Right kidney (tissue), 9 donors: ENCODE measurements at places on chromosomes 4 and X.
A peak's percentile ranks its signal among the peaks of the same experiment; 100 is the strongest.

GRCh38 chr4:122218762-122219161 lies 66.6 kb downstream of the BLTP1 start:
- DNase-seq = no peak

- no peak for DNase-seq
Observed at GRCh38 chrX:129968968-129969367, 13.5 kb upstream of the BCORL1 start.

DNA sequence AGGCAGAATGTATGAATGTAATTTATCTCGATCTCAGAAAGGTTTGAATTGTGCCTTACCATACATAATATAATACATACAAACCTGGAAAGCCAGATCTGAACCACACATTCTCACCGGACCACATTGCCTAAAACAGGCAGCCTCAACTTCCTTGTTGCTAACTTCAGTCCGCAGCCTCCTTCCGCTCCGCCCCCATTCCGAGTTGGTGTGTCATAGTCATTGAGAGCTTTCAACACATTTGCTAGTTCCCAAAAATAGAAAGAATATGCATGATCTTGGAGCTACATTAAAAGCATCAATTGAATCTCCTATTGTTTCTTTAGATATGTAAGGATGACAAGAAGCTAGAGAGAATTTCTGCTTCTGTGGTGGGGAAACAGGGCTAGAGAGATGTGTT lies 127.2 kb downstream of the ARHGEF9 start:
- DNase-seq = no peak

DNA sequence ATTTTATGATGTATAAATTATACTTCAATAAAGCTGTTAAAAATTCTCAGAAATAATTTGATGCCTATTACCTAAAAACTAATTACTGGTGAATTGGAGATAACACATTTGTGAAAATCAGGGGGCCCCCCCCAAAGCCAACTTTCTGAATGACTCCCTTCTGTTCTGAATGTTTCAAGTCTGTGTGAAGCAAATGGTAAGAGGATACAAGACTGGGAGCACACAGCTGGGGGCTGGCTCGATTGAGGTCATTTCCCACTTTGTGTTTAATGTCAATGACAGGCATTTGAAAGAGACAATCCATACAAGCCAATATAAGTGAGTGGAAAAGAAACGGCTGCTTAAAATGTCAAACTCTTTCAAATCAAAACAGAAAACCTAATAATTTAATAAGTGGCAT lies 155.8 kb downstream of the SH2D1A start:
- DNase-seq = no peak

- DNase-seq = peak; percentile 2
Observed at GRCh38 chrX:86455495-86455894, 307.2 kb downstream of the DACH2 start.

GRCh38 chrX:63686878-63687714 lies 97.9 kb downstream of the ARHGEF9 start:
- peak; percentile 0 for DNase-seq
